GDM1 (cell line): ENCODE measurements at places on chromosomes 11 and 22.

GRCh38 chr11:119874660-119875238 is 145.7 kb upstream of the NECTIN1 start:
- DNase-seq: no peak

DNA sequence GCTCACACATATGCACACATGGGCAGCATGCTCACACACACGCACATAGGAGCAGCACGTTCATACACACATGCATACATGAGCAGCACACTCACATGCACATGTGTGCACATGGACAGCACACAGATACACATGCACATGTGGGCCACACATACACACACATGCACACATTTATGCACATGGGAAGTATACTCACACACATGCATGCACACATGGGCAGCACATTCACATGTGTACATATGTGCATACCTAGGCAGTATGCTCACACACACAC is 42.5 kb downstream of the RTN4R start:
- DNase-seq: no peak

- DNase-seq: no peak
Measured at GRCh38 chr22:29733362-29734201, 13.8 kb downstream of the CABP7 start.

- DNase-seq: no peak
Measured at GRCh38 chr11:115333121-115333520, 171.1 kb downstream of the CADM1 start.
